HS-27A (cell line): ENCODE measurements at places on chromosomes 2 and 18.

- DNase-seq = no peak
Measured at GRCh38 chr2:185978634-185979407, 240.2 kb downstream of the FSIP2 start.

- DNase-seq = no peak
Measured at GRCh38 chr2:165274698-165275097, 35.5 kb downstream of the SCN2A start.

DNA sequence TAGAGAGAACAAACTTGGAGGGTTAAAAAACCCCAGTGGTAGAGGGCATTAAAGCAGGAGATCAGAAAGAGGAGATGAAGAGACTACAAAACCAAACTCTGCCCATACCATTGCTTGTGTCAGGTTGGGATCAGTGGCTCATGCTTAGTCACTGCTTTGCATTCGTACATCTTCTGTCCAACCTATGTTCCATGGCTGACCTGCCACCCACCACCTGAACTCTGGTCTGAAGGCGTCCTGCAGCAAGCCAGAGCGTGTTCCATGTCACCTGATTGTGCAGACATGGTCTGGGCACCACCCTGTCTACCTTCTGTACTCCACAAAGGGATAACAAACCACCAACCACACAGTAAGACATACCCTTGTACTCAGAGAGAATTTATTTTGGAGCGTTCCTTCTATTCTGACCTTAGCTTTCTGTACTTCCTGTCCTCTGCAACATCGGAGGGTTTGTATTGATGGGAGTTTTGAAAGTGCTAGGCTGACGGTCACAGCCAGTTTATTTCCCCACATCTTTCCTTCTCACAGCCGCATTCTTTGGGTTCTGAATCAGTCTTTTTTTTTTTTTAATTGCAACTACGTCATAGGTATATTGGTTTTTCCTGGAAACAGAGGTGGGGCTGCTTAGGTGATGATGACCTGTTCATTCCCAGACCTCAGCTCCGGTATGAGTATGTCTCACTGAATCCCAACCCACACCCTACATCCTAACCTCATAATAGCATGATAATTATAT lies 88.3 kb downstream of the SOWAHC start:
- DNase-seq = no peak

DNA sequence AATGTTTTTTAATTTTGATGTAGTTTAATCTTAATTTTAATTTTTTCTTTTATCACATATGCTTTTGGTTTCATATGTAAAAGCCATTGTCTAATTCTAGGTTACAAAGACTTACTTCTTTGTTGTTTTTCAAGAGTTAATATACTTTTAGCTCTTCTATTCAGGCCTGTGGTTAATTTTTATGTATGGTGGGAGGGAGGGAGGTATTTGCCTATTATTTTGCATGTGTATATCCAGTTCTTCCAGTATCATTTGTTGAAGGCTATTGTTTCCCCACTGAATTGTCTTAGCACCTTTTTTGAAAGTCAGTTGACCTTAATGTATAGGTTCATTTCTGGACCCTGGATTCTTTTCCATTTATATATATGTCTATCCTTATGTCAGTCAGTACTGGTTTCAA lies 23.4 kb downstream of the USP14 start:
- no peak for DNase-seq

- DNase-seq = no peak
Measured at GRCh38 chr18:76505614-76506013, 10.6 kb upstream of the ZNF516 start.

GRCh38 chr2:147026664-147027295 lies 818.0 kb upstream of the ACVR2A start:
- DNase-seq = no peak

DNA sequence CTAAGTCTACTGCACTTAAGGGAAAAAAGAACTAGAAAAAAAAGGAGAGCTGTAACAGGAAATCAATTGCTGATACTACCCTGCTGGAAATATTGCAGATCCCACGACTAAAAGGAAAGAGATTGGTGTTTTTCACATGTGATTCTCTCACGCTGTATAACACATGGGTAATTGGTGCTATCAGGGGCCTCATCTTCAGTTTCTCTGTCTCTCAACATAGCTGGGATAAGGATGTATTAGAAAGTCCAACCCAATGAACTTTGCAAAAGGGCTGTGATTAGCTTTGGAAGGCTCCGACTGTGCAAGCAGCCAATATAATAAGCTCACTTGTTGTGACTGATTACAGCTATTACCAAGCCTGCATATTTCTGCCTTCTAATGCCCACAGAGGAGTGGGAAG lies 133.4 kb downstream of the NRP2 start:
- no peak for DNase-seq

DNA sequence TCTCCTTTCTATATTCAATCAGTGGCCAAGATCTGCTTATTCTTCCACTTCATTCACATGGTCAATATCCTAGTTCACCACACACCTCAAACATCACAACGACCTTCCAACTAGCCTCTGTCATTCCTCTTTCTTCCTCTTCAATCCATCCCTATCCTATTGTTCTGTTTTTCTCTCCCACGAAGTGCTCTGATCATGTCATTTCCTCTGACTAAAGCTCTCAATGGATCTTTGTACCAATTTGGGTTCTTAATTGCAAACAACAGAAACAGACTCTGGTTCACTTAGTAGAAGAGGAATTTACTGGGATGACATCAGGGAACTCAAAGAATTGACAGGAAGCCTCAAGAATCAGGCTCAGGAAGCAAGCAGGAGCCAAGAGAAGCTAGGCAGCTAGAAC lies 23.5 kb downstream of the WNT10A start:
- DNase-seq = no peak

- no peak for DNase-seq
Measured at GRCh38 chr2:193505620-193506019, 1310.9 kb upstream of the TMEFF2 start.

DNA sequence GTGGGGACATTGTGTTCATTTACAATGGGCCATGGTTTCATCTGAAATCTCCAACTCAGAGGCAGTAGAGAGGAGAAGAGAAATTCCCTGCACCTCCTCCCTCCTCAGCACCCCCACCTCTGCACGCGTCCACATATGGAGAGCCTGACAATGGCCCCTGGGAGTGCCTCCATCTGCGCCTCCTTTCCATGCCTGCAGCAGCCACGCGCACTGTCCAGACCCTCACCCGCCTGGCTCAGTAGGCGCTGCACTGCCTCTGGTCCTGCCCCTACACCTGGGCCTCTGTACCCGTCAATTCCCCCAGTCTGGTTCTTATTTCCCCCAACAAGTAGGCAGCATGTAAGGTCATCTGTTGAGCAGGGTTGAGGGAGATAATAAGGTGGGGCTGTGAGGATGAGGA lies 23.8 kb downstream of the MPHOSPH10 start:
- DNase-seq = no peak
